Activated CD4-positive, alpha-beta T cell treated with anti-CD3 and anti-CD28 coated beads for 4 hours (primary cell): ENCODE measurements at places on chromosomes 1 and 21.

DNA sequence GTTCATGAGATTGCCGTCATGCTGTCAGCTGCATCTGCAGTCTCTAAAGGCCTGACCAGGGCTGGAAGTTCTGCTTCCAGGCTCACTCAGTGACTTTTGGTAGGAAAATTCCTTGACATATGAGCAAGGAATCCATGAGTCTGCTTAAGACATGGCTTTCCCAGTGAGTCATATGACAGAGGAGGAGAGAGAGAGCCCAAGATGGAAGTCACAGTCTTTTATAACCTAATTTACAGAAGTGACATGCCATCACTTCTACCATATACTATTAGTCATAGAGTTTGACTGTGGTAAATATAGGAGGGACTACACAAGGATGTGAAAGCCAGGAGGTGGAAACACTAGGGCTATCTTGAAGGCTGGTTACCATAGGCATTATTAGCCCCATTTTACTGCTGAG is 115.2 kb downstream of the ROR1 start:
- DNase-seq = no peak

GRCh38 chr1:235286667-235287066 is 41.3 kb downstream of the ARID4B start:
- DNase-seq = no peak

- no peak for DNase-seq
These were observed 32.1 kb downstream of the RABGAP1L start for GRCh38 chr1:174191349-174191862.

GRCh38 chr1:170085091-170085490 is 10.6 kb upstream of the KIFAP3 start:
- DNase-seq = no peak

DNA sequence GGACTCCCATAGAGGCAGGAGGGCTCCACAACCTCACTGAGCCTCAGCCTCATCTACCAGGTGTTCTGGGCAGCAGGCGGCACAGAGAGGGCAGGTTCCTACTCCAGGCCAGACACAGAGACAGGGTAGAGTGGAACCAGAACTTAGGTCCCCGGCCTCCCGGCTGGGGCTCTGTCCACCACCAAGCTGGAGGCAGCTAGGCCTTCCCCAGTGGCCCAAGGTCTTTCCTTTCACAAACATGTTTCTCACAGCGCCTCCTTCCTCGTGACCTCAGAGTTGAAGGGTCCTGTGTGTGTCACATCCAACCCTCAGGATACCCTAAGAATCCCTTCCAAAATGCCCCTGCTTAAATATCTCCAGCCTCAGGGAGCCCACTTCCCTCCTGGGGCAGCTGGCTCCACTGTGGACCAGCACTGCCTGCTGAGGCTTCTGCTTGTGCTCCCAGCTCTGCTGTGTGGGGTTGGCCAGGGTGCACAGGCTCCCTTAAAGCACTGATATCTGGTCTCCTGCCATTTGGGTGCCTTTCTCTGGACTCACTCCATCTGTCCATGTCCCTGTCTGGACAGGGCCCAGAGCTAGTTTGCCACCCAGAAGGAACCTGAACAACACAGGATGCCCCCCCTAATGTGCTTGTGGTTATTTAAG is 33.2 kb upstream of the MAGOH start:
- DNase-seq = no peak

- no peak for DNase-seq
These were observed 6.9 kb downstream of the FMN2 start for GRCh38 chr1:240098534-240098933.

DNA sequence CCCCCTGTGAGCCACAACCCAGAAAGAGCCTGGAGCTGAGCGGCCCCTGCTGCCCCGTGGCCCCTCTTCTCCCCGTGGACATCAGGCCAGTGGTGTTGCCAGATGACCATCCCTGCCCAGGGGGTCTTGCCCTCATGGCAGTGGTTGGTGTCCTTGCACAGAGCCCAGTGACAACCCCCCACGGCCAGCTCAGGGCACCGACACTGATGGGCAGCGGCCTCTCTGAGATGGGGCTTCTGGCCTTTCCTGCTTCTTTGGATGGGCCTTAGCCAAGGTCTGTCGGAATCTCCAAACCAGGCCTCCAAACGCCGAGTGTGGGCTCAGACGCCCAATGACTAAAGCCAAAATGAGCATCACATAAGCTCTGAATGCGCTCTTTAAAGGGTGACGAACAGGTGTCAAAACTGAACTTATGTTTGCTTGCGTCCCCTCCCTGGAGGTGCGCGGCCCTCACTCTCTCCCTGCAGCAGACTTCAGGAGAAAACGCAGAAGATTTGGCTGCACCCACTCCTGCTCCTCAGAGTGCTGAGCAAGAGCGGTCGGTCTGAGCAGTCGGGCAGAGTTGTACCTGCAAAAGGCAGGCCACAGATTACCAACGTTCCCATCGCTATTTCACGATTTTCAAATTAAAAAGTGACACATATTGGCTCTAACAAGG is 41.9 kb downstream of the UBE2G2 start:
- no peak for DNase-seq

GRCh38 chr1:55882931-55883330 is 667.8 kb upstream of the USP24 start:
- DNase-seq = no peak

GRCh38 chr21:26210614-26211013 is 40.0 kb upstream of the APP start:
- no peak for DNase-seq

GRCh38 chr1:34371829-34372532 is 195.3 kb downstream of the C1orf94 start:
- no peak for DNase-seq

DNA sequence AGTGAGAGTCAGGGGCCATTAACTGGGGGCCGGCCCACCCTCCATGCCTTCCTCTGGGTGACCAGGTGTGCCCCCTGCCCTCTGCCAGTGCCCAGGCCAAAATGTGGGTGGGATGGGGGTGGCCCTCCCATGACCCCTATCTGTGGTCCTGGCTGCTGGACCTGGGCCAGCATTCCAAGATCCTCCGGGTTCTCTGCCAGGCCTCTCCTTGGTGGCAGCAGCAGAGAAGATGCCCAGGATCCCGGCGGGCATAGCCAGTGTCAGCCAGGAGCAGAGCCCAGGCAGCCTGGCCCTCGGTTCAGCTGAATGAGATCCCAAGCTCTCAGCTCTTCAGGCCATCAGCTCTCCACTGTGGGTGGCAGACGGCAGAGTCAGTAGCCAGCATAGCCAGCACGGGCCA is 31.3 kb upstream of the ACTRT2 start:
- no peak for DNase-seq

DNA sequence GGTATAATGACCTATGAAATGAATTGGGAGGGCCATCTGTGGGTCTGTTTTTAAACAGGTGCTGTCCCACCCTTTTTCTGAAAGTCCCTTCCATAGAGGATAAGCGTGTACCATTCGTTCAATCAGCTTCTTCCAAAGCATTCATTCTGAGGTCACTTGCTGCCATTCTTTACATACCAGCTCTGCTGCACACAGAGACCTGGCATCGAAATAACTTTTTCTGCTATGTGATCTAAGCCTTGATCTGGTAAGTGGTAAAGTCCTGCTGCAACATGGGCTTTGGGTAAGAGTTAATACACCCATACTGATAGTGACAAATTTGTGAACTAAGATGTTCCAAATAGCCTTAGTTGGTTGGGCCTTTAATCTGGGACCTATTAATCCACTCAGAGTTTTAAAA is 38.9 kb downstream of the DR1 start:
- DNase-seq = no peak

DNA sequence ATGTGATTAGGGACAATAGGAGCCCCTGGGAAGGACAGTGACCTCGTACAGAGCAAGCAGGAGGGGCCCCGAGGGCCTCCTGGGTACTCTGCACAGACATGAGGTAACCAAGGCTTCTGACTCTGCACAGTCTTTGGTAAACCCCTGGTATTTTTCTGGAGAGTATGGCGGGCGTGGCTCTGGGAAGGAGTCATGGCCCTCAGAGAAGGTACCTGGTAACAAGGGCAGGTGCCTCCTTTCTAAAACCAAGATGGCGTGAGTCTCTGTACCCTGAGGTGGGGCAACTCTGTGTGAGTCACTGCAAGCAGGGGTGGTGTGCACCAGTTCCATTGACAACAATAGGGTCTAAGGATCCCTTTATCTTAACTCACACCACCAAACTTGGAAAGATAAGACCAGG is 39.9 kb upstream of the SLC19A1 start:
- DNase-seq = no peak

DNA sequence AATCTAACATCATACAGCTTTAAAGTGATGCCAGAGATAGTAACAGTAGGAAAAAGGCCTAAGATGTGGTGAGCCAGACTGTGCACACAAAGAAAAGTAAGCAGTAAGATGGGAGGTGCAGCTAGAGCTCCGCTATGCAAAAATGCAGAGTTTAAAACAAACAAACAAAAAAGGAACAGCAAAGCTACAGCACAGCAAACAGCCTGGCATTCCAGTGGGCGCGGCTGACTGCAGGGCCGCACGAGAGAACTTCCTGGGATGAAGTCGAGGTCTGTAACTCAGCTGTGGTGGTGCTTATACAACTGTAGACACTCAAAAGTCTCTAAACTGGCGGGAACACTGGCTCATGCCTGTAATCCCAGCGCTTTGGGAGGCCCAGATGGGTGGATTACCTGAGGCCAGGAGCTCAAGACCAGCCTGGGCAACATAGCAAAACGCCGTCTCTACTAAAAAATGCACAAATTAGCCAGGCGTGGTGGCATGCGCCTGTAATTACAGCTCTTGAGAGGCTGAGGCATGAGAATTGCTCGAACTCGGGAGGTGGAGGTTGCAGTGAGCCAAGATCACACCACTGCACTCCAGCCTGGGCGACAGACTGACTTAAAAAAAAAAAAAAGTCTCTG is 30.1 kb downstream of the PRDM15 start:
- DNase-seq = no peak

- no peak for DNase-seq
These were observed 345 bp downstream of the FTCD start for GRCh38 chr21:46154955-46155513.

DNA sequence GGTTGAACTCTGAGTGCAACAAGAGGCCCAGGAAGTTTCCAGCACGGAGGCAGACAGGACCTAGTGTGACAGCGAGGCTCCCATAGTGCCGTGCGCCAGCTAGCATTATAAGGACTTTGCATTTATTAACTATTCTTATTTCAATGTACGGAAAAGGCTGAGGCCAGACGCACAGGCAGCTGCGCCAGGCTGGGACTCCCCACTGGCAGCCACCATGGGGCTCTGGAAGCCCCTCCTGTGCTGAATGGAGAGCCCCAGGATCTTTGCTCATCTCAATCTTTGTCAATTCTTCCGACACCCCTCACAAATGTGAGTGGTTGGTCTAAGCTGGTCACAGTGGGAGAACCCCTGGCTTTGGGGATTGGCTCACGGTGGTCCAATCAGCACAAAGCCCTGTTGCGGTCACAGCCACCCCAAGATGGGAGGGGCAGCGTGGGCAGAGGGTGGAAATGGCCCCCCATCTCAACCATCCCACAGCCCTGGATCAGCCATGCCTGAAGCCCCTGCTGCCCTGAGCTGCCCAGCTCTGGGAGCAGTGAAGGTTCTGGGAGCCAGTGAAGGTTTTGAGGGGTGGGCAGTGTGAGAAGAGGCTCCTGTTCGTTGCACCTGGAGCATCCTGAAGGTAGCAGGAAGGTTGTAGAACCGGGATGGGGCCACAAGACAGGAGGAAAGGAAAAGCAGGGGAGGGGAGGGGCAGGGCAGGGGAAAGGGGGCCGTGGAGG is 59.5 kb upstream of the ADARB1 start:
- no peak for DNase-seq

GRCh38 chr1:212035835-212036605 is 472 bp downstream of the DTL start:
- DNase-seq = no peak

GRCh38 chr1:177219554-177220458 is 49.0 kb downstream of the BRINP2 start:
- no peak for DNase-seq

DNA sequence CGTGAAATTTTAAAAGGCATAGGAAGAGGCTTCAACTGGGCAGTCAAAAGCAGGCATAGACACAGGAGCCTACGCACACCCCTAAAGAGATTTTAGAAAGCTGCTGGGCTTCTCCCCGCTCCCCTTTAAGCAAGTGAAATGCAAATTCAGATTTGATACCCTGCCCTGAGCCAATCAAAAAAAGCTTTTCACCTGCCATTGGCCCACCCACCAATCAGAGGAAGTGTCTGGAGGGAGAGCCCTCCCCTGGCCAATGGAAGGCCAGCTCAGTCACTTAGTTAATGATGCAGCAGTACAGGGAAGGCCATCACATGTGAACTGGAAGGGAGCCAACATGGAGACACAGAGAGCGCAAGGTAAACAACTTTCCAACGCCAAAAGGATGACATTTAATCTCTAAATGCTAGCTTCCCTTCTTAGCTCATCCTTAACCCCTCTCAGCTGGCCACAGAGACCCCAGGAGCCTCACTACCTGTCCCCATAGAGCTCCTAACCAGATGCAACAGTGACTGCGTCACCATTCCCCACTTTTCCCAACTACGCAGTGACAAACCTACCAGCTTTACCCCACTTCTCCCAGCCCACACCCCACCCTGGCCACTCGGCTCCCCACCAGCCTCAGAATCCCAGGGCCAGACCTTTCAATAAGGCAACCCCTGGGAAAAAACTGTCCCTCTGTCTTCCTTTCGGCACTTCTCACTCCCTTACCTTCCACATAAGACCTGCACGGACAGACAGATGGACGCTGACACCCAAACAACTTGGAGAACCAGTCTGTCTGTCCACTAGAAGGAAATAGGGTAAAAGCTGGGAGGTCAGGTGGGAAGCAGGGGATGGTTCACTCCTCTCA is 71.0 kb downstream of the CD46 start:
- DNase-seq = peak; percentile 70

GRCh38 chr1:243287652-243288051 is 31.8 kb downstream of the SDCCAG8 start:
- DNase-seq = no peak

GRCh38 chr1:167548059-167548932 is 5.3 kb downstream of the CREG1 start:
- no peak for DNase-seq

DNA sequence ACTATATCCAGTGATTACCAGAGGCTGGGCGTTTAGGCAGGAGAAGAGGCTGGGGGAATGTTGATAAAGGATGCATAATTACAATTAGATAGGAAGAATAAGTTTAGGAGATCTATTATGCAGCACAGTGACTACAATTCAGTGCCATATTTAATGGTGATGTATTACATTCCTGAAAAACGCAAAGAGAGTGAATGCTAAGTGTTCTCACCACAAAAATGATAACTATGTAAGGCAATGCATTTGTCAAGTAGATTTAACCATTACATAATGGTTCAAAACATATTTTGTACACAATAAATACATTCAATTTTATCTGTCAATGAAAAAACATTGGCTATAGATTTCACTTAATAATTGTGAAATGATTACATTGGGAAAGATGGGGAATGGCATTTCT is 548.9 kb downstream of the NUF2 start:
- DNase-seq = no peak

DNA sequence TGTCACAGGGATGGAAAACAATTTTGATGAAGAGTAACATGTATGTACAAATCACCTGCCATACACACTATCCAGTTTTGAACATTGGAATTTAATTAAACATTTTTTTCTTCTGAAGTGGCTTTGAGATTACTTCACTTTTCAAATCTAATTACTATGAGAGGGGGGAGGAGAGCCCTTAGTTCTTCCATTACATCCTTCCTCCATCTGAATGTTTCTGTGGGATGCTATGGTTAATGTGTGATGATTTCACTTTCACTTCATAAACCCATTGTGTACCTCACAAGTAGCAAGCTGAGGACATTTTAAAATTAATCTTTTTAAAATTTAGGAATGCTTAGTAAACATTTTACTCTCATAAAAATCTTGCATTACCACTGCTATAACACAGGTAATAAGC is 156.9 kb downstream of the RUNX1 start:
- DNase-seq = no peak
